ENCODE measurements at places on chromosomes 7 and 10. TPM values are rescaled to one million over a fixed set of nuclear protein-coding genes. Genes with fewer than 3 reads are reported as not detected.

- DNase-seq: no peak
Measured at GRCh38 chr7:110539216-110539615, 551.7 kb upstream of the LRRN3 start.

DNA sequence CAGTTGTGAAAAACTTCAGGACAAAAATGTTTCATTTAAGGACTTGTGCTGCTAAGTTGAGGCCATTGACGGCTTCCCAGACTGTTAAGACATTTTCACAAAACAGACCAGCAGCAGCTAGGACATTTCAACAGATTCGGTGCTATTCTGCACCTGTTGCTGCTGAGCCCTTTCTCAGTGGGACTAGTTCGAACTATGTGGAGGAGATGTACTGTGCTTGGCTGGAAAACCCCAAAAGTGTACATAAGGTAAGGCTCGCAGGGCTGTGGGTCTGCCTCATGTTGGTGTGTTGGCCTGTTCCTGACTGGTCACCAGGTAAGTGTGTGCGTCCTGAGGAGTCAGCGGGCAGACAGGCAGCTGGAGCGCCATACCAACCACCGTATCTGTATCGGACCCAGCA is 17.9 kb downstream of the OGDH start:
- DNase-seq: no peak

- no peak for DNase-seq
Measured at GRCh38 chr10:127563718-127564553, 14.8 kb downstream of the NPS start.

- DNase-seq: no peak
Measured at GRCh38 chr7:102122026-102122425, 164.6 kb upstream of the SH2B2 start.

GRCh38 chr7:25361863-25362262 is 133.6 kb upstream of the NPVF start:
- DNase-seq: no peak

- no peak for DNase-seq
Measured at GRCh38 chr7:8714791-8715190, 281.4 kb downstream of the NXPH1 start.

GRCh38 chr7:88919478-88920131 is 124.1 kb upstream of the TEX47 start:
- no peak for DNase-seq

DNA sequence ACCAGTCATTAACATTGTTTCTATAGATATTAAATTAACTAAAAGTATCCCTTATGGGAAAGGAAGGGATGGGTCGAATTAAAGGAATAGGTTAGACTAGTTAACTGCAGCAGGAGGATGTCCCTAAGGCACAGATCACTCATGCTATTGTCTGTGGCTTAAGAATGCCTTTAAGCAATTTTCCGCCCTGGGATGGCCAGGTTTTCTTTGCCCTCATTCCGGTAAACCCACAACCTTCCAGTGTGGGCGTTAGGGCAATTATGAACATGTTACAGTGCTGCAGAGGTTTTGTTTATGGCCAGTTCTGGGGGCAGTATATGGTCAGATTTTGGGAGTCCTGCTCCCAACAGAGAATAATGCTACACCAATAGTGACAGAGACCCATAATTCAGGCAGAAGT is 139.3 kb upstream of the CDK13 start:
- no peak for DNase-seq

DNA sequence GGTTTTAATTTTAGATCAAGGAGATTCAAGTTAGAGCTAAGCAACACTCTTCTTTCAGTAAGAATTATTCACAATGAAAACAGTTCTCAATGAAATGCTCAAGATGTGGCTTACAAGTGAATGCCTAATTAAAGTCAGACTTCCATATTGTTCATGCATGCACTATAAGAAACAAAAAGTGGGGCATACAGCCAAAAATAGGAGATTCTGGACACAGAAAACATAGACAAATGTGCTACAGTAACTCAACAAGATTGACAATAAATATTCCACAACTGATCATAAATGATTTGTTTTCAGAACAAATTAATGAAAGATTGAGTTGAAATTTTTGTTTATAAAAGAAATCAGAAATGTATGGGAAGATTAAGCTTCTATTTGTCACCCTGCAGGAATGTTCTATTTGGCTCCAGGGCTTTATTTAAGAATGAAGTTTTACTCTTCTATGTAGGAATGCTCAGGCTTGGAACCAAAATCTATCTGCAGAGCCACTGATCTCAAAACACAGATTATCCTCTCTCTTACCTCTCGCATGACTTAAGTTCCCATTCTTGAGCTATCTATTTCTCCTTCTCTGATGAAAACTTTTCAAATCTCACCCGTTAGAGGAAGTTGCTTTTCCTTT is 89.0 kb upstream of the PIP4K2A start:
- DNase-seq: no peak

NPFFR1 gene
- 0.17 TPM for polyA plus RNA-seq

GRCh38 chr10:14241196-14241595 is 89.5 kb downstream of the FRMD4A start:
- DNase-seq: no peak

GRCh38 chr7:946256-946996 is 8.1 kb downstream of the ADAP1 start:
- no peak for DNase-seq

DNA sequence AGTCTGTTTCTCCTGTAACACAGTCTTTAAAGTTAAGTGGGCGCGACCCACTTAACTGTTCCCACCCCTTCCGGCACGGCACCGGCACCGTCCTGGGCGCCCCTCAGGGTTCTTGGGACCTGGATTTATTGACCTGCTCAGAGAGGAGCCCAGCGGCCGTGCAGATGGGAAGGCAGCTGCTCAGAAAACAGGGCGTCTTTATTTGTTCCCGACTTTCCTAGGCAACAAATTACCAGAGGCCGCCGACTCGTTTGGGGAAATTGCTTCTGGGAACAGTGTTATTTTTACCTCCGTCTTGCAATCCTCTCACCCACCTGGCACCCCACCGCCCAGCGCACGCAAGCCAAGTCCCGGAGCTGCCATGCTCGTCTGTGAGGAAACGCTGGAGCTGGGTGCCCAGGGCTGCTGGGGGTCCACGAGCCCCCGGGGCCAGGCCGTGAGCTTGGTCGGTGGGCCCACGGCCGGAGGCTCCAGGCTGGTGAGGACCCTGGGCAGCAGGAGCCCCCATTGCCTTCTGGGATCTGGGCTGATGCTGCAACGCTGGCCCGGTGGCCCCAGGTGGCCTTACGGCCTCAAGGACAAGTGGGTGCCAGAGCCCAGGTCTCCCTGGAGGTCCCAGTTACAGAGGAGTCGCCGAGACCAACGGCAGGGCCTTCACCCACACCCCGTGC is 14.9 kb upstream of the ADGRA1 start:
- DNase-seq: no peak

NET1 gene
- 140 TPM for polyA plus RNA-seq

DNA sequence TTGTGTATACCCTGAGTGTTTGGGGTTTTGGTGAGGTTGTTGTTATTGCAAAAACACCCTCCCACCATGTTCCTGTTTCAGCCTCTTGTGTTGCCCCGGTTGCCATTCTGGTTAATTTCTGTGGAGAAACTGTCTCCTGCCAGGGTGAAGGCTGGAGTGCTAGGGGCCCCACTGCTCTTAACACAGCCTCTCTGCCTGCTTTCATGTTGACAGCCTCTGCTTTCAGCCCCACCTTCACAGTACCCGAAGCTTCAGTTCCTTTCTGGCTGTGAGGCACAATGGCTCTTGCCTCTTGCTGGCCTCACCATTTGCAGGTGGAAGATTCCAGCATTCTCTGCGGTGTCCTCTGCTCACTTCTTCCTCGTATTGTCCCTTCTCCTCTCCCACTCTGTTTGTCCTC is 19.2 kb downstream of the SLC18A2 start:
- no peak for DNase-seq

- no peak for DNase-seq
Measured at GRCh38 chr10:117130346-117130745, 7.7 kb downstream of the VAX1 start.

EEPD1 gene
- 7.2 TPM for polyA plus RNA-seq

DNA sequence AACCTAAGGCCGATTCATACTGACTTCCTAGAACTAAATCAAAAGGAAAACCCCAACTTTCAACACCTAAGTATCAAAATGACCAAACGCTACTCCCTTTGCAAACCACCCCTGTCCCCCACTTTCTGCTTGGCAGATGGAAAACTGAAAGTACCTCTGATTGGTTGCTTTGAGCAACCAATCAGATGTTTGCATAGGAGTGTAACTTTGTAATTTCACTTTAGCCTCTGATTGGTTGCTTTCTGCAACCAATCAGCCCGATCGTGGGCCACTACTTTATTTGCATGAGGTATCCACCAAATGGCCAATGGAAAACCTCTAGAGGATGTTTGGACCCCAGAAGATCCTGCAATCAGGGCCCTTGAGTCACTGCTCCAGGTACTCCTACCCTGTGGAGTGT is 12.3 kb upstream of the SNX10 start:
- no peak for DNase-seq
